Stimulated activated memory B cell treated with anti-CD40 and anti-IgM and Interleukin-4, amounts not matched to agents 10 μg/mL and 1 μg/mL and 100 μg/mL, for 72 hours (primary cell): ENCODE measurements at places on chromosomes 13 and 19.

- ATAC-seq: no peak
Measured at GRCh38 chr19:47445937-47446402, 25.7 kb downstream of the SLC8A2 start.

GRCh38 chr13:51811920-51812451 is 8.0 kb upstream of the DHRS12 start:
- ATAC-seq: peak; percentile 47

GRCh38 chr19:1259206-1259875 is 9.8 kb upstream of the CIRBP start:
- ATAC-seq: peak; percentile 44

DNA sequence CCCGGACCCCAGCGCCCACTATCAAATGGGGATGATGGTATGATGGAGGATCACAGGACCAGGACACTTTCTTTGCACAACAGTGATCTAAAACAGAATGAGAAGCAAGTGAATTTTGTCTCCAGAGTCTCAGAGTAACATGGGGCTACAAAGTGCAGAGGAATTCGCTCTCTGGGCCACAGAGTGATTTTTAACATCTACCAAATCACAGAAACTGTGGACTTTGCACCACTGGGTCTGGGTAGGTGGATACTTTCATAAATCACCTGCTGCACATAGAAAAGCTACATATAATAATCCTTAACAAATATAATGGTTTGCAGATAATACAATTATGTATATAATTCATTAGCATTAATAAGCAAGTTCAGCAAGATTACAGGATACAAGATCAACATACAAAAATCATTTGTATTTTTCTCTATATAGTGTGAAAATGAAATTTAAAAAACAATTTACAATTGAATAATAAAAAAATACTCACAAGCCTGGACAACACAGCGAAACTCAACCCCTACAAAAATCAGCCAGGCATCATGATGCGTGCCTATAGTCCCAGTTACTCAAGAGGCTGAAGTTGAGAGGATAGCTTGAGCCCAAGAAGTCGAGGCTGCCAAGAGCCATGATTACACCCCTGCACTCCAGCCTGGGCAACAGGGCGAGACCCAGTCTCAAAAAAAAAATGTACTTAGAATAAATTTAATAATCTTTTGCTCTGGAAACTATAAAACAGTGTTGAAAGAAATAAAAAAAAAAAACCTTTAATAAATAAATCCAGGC is 60.3 kb upstream of the EEF1AKMT1 start:
- ATAC-seq: no peak

DNA sequence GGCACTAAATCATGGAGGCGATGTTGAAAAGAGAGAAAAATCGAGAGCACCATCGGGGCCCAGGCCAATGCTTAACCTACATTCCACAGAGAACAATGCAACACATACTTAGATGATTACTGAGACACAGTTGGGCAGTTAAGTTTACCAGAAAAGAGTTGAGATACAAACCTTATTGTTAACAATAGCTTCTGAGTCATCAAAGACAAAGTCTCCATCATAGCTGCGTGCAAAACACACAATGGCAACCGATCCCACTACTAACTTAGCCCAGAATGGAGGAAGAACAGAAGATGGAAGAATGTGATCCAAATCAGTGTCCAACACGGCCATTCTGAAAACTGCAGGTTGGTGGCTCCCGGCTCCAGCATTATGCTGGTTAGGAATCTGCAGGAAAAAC is 6.2 kb downstream of the TMTC4 start:
- ATAC-seq: no peak

DNA sequence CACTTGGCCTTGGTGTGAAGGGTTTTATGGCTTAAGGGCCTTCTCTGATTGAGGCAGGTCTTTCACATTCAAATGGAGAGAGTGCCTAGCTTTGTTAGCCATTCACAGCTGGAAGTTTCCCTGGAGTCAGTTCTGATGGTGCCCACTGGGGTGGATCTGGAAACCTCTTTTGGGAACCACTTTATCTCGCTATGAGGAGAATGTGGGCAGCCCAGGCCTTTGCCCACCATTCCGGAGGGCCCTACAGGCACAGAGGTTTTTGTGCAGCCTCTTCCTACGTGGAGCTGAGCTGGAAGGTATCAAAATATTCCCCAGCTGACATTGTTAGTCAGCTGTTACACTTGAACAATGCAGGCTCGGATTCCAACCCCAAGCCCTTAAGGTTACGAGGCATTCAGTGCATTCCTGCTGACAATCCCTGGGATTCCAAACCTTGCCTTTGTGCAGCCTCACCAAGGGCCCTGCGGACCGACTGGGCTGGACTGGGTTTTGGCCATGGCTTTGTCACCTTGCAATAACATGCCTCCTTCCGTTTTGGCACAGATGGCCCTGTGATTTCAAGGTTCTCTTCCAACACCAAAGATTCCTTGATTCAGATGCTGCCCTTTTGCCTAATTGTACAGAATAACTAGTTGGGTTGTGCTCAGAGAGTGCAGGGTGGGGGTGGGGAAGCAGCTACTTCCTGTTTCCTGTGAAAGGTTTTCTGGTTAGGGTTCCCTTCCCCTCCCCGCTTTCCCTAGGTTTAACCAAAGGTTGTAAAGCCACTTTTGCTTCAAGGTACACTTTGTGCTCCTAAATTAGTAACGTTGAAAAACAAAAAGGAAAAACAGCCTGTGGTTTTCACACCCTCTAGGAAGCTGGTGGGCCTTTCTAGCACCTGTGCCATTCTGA is 27.0 kb downstream of the SAE1 start:
- peak; percentile 27 for ATAC-seq

DNA sequence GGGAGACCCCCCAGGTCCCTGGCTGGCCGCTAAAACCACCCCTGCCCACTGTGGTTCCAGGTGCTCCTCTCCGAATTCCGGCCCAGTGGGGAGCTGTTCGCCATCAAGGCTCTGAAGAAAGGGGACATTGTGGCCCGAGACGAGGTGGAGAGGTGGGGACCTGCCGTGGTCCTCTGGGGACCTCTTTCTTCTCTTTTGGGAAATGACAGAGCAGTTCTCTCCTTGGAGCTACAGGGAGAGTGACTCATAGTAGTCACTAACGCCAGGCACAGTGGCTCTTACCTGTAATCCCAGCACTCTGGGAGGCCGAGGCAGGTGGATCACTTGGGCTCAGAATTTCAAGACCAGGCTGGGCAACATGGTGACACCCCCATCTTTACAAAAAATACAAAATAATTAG is 7.3 kb downstream of the PTGER1 start:
- ATAC-seq: no peak

DNA sequence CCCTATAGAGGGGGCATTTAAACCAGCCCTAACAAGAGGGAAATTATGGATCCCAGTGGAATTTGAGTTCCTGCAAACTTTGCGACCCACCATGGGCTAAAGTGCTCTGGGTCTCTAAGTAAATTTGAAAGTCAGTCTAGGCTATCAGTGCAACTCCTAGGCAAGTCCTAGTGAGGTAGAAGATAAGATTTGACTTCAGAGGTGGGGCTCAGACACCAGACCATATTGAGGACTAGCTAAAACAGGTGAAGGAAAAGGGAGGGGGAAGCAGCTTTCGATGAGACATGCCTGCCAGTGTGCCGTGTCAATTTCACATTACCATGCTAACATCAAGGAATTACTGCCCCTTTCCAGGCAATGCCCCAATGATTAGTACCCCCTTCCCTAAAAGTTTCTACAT is 38.4 kb downstream of the CD320 start:
- no peak for ATAC-seq

DNA sequence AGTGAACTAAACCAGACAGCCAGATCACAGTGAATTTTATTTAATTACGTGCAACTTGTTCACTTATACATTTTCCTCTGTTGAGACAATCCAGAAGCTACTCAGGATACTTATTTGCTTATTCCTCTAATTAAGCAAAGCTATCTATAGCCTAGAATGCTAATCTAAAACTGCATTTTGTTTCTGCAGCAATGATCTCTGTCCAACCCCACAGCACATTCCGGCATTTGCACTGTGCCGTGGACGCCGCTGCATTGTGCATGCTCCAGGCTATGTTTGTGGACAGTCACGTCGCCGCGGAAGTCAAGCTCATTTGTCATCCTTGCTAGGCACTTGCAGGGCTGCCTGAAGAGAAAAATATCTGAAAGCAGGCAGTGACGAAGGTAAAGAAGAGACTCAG is 406.9 kb downstream of the RFC3 start:
- no peak for ATAC-seq
